Neural crest cell (in vitro differentiated cells): ENCODE measurements at places on chromosomes 2 and 18.

- DNase-seq = no peak
These were observed 145.1 kb upstream of the PID1 start for GRCh38 chr2:229416116-229416694.

DNA sequence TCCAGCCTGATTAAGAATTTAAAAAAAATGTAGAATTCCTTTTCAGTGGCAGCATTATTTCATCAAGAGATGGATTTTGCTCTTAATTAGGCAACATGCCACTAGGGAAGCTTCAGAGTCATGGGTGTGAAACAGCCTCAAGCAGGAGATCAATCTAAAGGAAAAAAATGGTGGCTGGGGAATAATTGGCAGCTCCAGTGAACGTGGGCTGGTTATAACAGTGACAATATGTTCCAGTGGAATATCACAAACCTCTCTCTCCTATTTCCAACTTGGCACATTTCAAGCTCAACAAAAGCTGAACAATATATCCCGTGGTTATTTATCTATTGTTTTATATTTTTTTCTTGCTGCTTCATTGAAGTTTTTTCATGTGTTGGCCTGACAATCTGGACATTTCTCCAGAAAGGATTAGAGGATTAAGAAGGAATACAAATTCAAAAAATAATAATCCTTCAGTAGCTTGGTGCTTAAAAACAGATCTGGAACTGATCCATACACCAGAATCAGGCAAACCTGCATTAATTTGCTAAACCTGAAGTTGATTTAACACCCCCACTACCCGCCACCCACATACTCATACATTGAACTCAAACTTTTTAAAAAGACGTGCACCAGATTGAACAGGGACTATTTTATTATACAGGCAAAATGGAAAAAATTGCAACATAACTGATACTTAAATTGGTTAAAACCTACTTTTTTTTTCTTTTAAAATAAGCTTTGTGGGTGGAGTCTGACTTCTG lies 255.9 kb upstream of the SPRED2 start:
- DNase-seq = no peak

DNA sequence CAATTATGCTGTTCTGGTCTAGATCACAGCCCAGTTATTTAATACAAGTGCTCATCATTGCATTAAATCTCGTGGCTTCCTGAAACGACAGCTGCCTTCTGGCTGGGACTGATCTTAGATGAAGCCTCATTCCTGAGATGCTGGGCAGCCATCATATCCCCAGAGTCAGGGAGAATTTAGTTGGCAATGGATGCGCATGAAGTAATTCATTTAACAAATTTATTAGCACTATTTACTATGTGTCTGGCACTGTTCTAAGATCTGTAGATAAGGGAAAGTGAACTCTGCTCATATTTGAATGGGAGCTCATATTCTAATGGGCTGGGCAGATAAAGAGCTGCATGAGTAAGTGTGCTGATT lies 244.7 kb downstream of the KCNS3 start:
- no peak for DNase-seq

- DNase-seq = no peak
These were observed 1.0 kb downstream of the PSTPIP2 start for GRCh38 chr18:46070815-46071652.

GRCh38 chr2:100813527-100813926 lies 6.4 kb upstream of the NPAS2 start:
- no peak for DNase-seq

- DNase-seq = no peak
These were observed 51.4 kb downstream of the TTC39C start for GRCh38 chr18:24065906-24066305.

DNA sequence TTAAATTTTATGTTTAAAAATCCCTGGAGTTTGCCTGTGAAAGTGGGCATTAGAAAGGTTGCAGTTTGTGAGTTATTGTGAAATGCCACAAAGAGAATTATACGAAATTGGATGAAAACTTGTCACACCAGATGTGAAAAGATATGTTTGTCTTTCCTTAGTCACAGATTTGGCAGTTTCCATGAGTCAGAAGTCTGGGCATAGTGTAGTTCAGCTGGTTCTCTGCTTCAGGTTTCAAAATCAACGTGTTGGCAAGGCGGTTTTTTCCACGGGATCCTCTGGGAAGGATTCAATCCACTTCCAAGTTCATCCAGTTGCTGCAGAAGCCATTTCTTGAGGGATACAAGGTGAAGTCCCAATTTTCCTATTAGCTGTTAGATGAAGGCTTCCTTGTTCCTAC lies 658.0 kb upstream of the CDH2 start:
- DNase-seq = no peak

DNA sequence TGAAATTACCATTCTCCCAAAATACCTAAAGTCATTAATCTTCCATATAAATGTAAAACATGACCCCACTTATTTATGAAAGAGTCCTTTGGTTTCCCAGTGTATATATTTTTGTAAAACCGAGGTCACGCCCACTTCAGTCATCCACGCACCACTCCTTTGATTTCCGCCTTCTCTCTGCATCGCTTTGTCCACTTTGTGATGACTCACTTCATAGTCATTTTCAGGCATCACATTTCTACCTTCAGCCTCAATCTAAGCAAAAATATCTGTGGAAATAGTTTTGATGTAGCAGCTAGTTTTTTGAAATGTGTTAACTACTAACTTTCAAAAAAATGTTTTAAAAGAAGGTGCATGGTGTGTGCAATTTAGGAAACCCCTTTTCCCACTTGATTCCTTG lies 793.5 kb upstream of the SOX11 start:
- DNase-seq = no peak

- no peak for DNase-seq
These were observed 5.1 kb downstream of the COMMD1 start for GRCh38 chr2:61910603-61911002.

GRCh38 chr2:109195193-109196045 lies 66.4 kb downstream of the SH3RF3 start:
- DNase-seq = no peak

DNA sequence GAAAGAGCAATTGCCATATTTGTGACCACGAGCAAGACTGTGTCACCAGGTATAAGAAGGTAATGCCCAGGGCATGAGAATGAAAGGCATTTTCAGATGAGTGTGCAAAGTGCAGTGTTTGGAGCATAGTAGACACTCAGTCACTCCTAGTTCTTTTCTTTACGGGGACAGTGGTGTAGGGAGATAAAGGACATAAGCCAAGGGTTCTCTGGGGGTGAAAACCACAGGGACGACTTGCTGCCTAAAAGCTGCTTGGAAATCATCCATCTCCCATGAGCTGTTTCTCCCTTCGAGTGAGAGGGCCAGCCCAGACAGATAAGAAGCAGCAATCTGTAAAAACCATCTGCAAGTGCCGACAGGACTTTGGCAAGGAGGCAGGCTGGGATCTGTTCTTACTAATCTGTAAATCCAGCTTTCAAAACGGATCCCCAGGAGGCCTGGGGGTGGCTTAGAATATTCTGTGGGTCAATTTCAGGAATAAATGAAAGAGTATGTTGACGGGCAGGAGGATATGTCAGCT lies 221.6 kb downstream of the LPIN1 start:
- no peak for DNase-seq

GRCh38 chr18:54416436-54416835 lies 58.7 kb downstream of the C18orf54 start:
- DNase-seq = no peak

DNA sequence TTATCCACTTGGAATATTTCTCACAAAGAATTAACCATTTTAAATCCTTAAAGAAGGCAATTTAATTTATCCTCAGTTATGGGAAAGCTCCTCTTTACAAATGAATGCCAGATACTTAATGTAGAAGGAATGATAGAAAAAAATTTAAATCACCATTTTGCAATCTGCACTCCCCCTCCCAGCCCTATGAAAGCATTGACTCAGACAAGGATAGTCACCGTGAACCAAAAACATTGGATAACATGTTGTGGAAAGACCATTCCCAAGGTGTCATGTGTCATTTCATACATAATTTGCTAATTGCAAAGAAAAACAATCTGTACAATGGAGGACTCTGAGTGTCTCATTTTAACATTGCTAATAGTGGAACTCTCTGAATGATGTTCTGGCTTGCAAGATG lies 421.0 kb downstream of the TXNL1 start:
- no peak for DNase-seq

GRCh38 chr2:109164739-109165221 lies 35.8 kb downstream of the SH3RF3 start:
- no peak for DNase-seq

DNA sequence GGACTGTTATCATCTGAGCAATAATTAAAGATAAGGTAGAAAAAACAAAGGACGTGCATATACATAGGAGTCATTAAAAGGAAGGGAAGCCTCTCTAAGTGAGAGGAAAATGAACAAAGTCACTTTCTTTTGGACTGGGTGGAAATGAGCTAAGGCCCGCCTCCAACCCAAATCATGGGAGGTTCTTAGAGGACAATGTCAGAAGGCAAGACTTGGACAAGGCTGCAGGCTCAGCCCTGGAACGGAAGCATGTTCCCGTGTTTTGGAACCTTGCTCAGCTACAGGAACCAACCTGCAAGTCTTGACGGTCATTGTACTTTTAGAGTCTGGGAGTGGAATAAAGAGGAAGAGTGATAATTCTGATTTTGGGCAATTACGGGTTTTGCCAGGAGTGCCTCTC lies 59.4 kb upstream of the EPB41L3 start:
- DNase-seq = no peak
